ENCODE measurements at places on chromosomes 4 and X.

GRCh38 chr4:23903859-23904438 is 14.1 kb upstream of the PPARGC1A start:
- no peak for DNase-seq

- DNase-seq = no peak
Measured at GRCh38 chr4:84964995-84965552, 1.4 kb downstream of the WDFY3 start.

DNA sequence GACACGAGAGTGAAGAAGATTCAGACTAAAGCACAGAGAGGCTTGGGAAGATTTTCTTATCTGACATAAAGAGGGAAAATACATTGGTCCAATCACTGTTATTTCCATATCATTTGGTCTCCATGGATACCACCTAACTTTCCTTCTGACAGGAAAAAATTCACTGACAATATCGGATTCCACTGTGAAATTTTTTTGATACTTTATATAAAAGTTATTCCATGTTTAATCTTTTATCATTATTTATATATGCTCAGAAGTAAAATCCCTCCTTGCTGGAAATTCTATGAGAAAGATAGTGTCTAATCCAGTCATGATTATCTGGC is 3.6 kb downstream of the IRF2 start:
- DNase-seq = no peak

DNA sequence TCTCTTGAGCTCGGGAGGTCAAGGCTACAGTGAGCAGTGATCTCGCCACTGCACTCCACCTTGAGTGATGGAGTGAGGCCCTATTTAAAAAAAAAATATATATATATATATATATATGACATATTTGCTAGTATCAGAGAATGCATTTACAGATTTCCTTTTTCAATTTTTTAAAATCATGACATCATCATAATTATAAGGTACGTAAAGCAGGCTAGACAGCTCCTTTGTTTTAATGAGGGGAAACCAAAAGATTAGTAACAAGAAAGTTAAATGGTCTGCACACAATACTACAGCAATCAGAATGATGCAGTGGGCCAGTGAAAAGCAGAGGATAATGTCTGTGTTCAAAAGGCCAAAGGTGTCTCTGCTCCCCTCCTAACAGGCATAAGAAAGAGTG is 43.0 kb downstream of the LAS1L start:
- DNase-seq = no peak

DNA sequence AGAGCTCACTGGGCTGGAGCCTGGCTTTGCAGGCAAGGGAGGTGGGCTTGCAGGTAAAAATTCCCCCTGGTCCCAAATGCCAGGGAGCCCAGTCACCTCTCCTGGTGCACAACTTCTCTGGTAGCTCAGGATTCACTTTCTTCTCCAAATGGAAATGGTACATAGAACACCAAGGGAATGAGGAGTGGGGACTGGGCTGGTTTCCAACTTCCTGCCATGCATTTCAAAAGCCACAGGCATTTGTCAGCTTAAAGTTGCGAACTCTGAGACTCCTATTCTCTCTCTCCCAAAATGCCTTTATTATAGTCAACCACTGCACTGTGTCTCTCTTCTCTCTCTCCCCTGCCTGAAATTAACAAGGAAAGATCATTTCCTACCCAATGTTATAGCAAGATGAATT is 177.3 kb downstream of the GRIA3 start:
- DNase-seq = no peak

DNA sequence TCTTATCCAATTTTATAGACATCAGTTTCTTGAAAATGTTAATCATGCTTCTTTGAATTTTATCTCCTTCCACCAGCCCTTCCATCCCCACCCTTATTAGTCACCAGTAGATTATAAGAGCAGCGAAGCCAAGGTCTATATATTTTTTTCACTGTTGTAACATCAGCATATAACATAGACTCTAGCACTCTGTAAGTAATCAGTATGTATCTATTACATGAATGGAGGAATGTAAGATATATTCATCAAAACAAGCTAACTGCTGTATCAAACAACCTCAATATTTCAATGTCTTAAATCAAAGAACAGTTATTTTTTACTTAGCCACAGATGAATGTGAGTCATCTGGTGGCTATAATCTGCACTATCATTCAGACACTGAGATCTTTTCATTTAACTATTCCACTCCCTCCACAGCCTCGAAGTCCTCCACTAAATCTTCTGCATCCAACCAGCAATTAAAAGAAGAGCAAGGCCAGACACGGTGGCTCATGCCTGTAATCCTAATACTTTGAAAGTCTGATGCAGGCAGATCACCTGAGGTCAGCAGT is 178.9 kb downstream of the CENPC start:
- no peak for DNase-seq

- no peak for DNase-seq
Measured at GRCh38 chr4:5184606-5185005, 133.3 kb downstream of the STK32B start.

GRCh38 chr4:1732911-1733310 is 11.6 kb downstream of the TACC3 start:
- no peak for DNase-seq

All from cerebellar nuclear complex (tissue), 1 donor.